ENCODE measurements at places on chromosomes 11 and 22. TPM values are rescaled to one million over a fixed set of nuclear protein-coding genes. Genes with fewer than 3 reads are reported as not detected.

The WT1 gene
- not detected for polyA plus RNA-seq

The ARHGAP8 gene
- polyA plus RNA-seq: not detected

The SYT7 gene
- polyA plus RNA-seq: 3.5 TPM

The ISX gene
- polyA plus RNA-seq: not detected

The RIMBP3B gene
- polyA plus RNA-seq: not detected

The CABP4 gene
- not detected for polyA plus RNA-seq
